ENCODE measurements at places on chromosomes 4 and X. TPM values are rescaled to one million over a fixed set of nuclear protein-coding genes. Genes with fewer than 3 reads are reported as not detected.
A peak's percentile ranks its signal among the peaks of the same experiment; 100 is the strongest.

GRCh38 chr4:134548052-134548628 lies 346.6 kb upstream of the PABPC4L start:
- DNase-seq: no peak

GRCh38 chr4:42547805-42548204 lies 109.1 kb downstream of the ATP8A1 start:
- DNase-seq: no peak

Gene PAK3
- not detected for total RNA-seq

DNA sequence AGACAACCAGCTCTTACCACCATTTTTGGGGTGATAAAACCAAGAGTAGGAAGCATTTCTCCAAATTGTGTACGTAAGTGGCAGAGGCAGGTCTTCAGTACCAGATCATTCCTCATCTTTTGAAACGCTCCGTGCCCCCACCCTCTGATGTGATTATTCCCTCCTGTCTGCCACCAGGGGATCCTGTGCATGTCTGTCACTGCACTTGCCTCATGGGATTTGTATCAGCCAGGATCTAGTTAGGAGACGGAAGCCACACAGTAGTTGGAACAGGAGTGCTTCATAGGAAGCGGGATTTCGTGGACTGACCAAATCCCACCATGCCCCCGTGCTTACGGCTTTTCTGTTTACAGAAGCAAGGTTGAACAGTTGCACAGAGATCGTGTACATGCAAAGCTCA lies 75.5 kb downstream of the SHROOM2 start:
- DNase-seq: no peak

Gene DDX3X
- 98.1 TPM for total RNA-seq

GRCh38 chr4:94559351-94559806 lies 107.6 kb downstream of the PDLIM5 start:
- no peak for DNase-seq

Gene SRPX2
- 13.4 TPM for total RNA-seq

DNA sequence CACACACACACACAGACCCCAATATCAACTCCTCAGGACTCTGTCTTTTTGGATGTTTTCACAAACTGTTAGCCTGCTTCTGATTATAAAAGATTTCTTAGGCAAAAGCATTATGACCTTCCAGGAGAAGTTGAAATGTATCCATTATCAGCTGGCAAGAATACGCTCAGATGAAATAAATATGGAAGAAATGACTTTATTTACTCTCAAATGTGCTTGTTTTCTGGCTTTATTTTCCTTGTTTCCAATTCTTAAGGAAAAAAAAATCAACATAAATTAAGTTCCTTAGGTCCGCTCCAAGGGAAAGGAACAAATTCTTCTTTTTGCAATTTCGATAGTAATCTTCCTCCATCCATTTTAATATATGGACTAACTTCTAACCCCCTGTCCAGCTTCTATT lies 175.6 kb upstream of the HCCS start:
- DNase-seq: no peak

- DNase-seq: no peak
Observed at GRCh38 chrX:108163333-108164082, 71.9 kb downstream of the ATG4A start.

DNA sequence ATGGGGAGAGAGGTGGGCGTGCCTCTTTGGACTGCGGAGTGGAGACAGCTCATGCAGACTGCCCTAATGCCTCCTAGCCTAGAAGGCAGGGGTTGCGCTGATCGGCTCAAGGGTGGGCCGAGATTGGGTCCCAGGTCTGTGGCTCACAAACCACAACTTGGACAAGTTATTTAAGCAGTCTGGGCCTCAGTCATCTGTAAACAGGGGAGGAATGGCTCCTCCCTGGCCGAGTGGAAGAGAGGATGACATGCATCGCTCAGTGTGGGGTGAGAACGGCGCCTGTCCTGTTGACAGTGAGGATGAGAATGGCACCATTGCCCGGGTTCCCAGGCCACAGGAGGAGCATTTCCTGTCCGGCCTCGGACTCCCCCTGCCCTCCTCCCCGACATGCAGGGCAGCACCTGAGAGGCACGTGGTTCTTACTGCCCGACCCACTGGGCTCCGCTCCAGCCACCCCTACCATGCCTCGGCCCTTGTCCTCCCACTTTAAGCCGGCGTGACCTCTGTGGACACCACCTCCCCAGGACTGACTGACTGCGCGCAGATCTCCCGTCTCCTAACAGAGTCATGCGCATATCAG lies 40.3 kb upstream of the GRPEL1 start:
- DNase-seq: no peak

DNA sequence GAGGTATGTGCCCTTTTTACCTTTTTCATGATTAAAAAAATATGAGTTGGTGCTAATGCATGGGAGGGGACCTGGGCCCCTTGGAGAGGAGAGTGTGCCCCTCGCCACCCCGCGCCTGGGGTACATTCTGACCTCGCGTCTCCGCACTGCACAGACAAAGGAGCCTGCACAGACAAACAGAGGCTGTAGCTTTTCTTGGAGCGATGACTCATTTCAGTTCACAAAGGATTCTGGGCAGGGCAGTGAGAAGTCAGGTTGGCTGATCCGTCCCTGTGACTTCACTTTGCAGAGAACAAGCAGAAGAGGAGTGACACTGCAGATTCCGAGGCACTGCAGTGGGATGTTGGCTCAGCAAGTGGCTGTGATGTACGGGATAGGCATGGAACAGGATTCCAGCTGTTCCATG lies 82.9 kb downstream of the STOX2 start:
- DNase-seq: peak; percentile 83

GRCh38 chr4:22941688-22942375 lies 249.1 kb downstream of the GBA3 start:
- no peak for DNase-seq

DNA sequence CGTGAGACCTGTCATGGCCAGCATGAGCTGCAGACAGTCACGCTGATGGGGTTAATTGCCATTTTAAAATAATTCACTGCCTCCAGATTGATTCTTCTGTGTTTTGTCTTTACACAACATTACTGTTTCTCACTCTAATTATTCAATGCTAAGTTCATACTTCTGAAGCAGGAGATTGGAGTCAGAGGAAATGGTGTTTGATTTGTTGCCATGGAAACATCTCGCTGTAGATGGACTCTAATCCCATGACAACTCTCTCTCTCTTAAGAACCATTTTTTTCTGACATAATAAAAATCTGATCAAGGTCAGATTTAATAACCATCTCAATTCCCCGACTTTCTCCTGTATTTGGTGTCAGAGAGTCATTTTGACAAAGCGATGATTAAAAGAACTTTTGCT lies 209.0 kb downstream of the IDS start:
- no peak for DNase-seq

DNA sequence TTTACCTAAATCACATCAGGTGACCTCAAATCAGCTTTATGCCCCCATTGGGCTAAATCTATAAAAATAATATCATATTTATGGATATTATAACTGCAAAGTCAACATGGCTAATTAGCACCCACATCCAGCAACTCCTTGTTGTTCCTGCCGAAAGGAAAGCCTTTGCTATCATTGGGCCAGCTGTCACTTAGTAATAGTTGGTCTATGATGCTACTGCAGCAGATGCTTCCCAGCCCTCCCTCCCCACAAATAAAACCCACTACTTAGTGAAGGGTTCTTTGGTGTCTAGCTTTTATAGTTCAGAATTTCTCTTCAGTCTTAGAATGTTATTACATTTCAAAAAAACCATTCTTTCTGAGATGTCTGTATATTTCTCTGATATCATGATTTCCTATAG lies 116.9 kb upstream of the ENPEP start:
- no peak for DNase-seq

Gene TBX22
- total RNA-seq: not detected

Gene ALPK1
- not detected for total RNA-seq
